Activated T-helper 2 cell treated with anti-CD3 and anti-CD28 coated beads, Interferon-gamma antibody, Interleukin-2, Interleukin-4, amounts not matched to agents 10 μg/mL and 5 μg/mL and 100 μg/mL, durations not matched to agents 14 hours and 24 hours and 36 hours (primary cell): ENCODE measurements at places on chromosomes 4 and X. TPM values are rescaled to one million over a fixed set of nuclear protein-coding genes. Genes with fewer than 3 reads are reported as not detected.

DNA sequence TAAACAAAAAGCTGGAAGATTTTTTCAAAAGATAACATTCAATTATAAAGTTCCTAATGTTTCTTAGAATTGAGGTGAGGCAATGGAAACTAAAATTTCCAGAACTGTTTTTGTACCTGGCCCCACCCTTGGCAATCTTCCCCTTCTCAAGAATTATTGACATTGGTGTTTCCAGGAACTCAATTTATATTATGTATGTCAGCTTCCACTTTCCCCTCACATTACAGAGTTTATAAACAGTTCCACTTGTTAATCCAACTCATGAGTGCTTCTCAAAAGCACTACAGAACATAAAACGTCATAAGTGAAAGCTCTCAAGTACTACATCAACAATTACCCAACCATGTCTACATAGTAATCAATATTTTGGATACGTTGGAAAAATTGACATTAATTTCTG lies 107.4 kb downstream of the FAM13A start:
- no peak for DNase-seq

GRCh38 chr4:140152751-140153418 lies 1.1 kb downstream of the MAML3 start:
- peak; percentile 32 for DNase-seq

DNA sequence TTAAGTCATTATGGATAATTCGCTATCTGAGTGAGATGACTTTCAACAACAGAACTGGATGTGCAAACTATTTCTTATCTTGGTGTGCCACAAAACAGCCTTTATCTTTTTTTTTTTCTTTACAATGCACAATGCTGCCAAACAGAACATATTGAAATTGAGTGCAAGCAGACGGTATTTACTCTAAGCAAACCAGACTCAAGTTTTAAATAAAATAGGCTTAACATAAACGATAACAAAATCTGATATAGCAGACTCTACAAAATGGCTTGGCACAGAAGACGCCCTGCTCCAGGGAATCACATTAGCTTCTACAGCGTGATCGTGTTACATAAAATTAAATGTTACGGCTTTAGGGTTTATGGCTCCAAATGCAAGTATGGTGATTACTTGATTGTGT lies 9.6 kb upstream of the STK32B start:
- no peak for DNase-seq

- no peak for DNase-seq
Observed at GRCh38 chr4:184322328-184323025, 104.8 kb upstream of the ENPP6 start.

DNA sequence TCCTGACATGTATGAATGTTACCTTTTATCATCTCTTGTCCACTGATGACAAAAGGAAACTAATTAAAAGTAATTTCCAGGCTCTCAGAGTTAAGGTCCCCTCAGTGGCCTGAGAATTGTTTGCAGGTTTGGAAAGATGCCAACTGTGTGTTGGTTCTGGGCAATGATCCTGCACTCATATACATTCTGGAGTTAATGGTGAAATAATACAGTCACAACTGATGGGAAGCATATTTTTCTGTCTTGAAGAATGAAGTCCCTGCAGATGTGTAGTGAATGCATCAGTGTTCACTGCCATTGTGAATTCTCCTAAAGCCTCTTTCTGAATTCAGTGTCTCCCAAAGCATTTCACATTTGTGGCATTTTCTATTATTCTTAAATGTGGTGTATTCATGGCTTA lies 238.1 kb upstream of the PPP1R2C start:
- no peak for DNase-seq

DNA sequence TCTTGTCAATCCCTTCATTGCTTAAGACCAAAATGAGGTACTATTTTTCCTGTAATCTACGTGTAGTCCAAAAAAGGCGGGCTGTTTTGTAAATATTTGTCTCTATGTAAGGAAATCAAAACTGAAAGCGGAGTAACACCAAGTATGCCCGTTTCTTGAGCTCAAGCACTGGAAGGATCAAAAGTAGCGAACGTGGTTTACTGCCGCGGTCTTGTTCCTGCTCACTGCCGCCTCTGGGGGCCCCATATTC lies 71.5 kb downstream of the AFF1 start:
- DNase-seq: no peak

DNA sequence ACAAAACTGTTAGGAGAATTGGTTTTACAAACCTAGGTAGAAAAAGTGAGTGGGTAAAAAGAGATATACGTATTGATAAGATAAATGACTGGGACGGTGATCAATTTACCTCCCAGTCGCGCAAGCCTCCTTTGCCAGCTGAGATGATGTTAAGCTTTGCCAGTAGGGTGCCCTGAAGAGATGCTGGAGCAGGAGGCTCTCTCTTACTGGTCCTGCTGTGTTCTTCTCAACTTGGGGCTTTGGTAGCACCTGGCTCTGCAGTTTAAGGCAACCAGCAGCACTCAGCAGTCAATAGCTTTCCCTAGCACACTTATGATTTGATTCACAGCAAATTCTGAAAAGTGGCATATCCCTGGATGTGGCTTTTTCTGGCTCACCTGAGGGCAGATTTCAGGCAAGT lies 1461.7 kb downstream of the ADGRL3 start:
- DNase-seq: no peak

DNA sequence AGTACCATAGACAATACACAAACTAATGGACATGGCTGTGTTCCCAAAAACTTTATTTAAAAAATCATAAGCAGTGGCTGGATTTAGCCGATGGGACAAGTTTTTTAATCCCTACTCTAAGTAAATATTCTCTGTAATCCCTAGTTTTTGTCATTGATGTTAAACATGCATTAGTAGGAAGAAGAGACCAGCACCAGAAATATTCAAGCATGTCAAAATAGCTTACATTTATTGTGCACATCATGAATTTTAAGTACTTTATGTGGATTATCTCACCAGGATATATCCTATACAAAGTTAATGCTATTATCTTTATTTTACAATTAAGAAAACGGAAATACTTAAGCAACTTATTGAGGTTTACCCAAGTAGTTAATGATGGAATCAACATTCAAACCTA lies 46.0 kb downstream of the HSPA4L start:
- DNase-seq: no peak

- DNase-seq: no peak
Observed at GRCh38 chrX:134184936-134185335, 52.0 kb upstream of the CCDC160 start.

GRCh38 chrX:8811611-8812010 lies 10.4 kb upstream of the FAM9A start:
- no peak for DNase-seq

DNA sequence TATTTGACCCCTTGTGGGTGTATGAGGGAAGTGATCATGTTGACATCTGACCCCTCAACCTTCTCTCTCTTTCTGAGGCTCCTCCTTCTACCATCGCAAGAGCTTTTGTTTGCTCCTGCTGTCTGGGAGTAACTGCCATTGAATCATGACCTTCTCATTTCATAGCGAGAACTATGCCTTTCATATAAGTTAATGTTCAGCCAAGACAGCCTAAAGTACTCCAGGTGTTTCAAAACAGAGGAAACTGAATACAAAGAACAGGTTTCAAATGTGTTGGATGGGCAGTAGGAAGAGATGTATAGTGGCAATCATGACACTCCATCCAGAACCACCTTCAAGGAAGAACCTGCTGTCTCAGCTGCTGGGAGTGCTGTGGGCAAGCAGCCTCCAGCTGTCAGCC lies 403.1 kb downstream of the MID1IP1 start:
- no peak for DNase-seq

GRCh38 chr4:23388255-23388654 lies 501.6 kb downstream of the PPARGC1A start:
- no peak for DNase-seq

- DNase-seq: no peak
Observed at GRCh38 chr4:111960241-111960667, 185.0 kb upstream of the FAM241A start.

DNA sequence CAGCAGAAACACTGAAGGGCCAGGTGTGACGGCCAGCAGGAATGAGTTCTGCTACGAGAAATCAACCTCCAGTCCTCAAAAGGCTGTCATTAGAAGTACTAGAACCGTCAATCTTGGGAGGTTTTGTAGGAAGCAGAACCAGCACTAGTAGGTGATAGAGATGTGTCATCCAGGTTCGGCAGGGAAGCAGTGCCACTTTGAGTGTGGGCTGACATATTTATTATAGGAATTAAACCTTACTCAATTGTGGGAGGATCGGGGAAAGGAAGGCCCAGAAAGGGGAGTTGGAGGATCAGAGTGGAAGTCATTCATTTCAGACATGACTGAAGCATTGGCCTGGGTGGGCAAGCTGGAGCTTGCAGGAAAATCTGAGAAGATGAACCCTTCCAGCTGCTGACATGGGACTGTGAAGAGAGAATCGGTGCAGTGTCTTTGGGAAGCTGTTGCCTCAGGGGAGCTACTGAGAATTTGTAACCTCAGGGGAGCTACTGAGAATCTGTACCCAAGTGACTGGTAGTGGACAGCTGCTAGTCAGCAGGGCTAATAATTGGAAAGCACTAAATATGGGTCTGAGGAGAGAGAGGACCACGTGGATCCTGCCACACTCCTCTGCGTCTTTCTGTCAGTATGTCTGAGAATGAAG lies 177.4 kb downstream of the SPRY1 start:
- DNase-seq: no peak

GRCh38 chr4:3387943-3388361 lies 53.8 kb upstream of the HGFAC start:
- no peak for DNase-seq

- DNase-seq: no peak
Observed at GRCh38 chrX:122134291-122134690, 1049.8 kb upstream of the GRIA3 start.

DNA sequence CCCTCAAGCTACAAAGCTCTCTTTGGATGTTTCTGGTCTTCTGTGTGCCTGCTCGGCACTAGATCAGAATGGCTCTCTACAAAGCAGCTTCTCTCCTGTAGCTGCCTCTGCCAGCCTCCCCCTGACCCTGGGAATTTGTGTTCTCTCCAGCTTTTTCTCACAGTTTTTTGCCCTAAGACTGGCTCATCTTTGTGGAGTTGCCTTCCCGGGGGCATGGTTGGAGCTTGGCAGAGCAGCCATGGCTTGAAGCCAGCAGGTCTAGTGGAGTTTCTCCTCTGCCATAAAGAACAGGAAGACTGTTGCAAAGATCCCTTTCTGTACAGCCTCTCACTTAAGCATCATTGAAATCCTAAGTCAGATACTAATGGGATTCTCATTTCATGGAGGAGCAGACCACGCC lies 163.3 kb upstream of the MAMLD1 start:
- no peak for DNase-seq

DNA sequence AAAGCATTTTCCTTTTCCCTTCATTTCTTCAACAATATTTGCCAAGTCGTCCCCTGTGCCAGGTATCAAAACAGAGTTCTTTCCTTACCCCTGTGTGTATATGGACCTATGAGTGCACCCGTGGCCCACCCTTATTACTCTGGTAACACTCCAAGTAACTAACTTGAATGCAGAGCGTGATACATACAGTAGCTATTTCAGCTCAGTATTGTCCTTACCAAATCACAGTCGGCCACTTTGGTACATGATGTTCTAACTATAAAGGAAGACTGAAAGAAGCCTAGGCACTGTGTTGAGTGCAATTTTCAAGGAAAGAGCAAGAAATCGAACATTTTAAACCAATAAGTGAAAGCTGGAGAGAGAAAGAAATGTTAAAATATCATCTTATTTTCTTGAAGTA lies 88.4 kb downstream of the ARX start:
- no peak for DNase-seq

DNA sequence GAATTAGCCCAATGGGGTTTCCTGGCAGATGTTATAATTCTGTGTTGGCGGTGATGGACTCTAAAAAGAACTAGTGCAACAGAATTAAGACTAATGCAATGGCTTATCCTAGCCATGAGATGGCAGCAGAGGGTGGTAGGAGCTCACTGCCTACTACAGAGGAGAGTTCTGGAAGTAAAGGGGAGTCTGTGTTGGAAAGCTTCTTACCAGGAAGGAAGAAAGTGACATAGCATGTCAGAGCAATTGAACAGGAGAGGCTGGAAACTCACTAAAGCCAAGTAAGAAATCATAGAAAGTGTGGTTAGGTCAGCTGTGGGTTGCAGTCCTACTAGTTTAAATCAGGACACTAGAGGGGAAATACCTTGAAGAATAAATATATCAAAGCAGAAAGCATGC lies 6.3 kb upstream of the TRPC5OS start:
- no peak for DNase-seq

The ARMCX1 gene
- 0.82 and 1.1 TPM in 2 replicates for total RNA-seq

The SLC49A3 gene
- 0.50 and 0.74 TPM in 2 replicates for total RNA-seq

The EPHA5 gene
- not detected in 2 replicates for total RNA-seq

The ADGRL3 gene
- total RNA-seq: not detected in 2 replicates

The SSX1 gene
- not detected in 2 replicates for total RNA-seq

The ANTXR2 gene
- total RNA-seq: 3.2 and 3.6 TPM in 2 replicates

The TGIF2LX gene
- total RNA-seq: not detected in 2 replicates

The MTNR1A gene
- total RNA-seq: not detected in 2 replicates

The TMEM187 gene
- 2.1 and 2.7 TPM in 2 replicates for total RNA-seq

The SLC30A9 gene
- 49.9 and 51.7 TPM in 2 replicates for total RNA-seq

The PASD1 gene
- total RNA-seq: not detected in 2 replicates

The RIBC1 gene
- total RNA-seq: 0.43 and 0.90 TPM in 2 replicates

The CYTL1 gene
- total RNA-seq: not detected in 2 replicates

The DCAF12L2 gene
- total RNA-seq: not detected in 2 replicates
